DMS79 (cell line): ENCODE measurements at places on chromosomes 3 and 15.

- no peak for DNase-seq
These were observed 22.4 kb upstream of the THUMPD3 start for GRCh38 chr3:9340472-9340902.

GRCh38 chr15:70892002-70892911 lies at the start of the genes LRRC49 and THAP10:
Gene LRRC49, plus strand, starts transcription at chr15:70892826. Its CDS starts 69 bp downstream, at chr15:70892895.
Gene THAP10, minus strand, starts transcription at chr15:70892433. Its CDS starts 161 bp downstream, at chr15:70892272.
- DNase-seq = peak; percentile 91

GRCh38 chr3:177852001-177852807 lies 654.9 kb upstream of the TBL1XR1 start:
- no peak for DNase-seq

DNA sequence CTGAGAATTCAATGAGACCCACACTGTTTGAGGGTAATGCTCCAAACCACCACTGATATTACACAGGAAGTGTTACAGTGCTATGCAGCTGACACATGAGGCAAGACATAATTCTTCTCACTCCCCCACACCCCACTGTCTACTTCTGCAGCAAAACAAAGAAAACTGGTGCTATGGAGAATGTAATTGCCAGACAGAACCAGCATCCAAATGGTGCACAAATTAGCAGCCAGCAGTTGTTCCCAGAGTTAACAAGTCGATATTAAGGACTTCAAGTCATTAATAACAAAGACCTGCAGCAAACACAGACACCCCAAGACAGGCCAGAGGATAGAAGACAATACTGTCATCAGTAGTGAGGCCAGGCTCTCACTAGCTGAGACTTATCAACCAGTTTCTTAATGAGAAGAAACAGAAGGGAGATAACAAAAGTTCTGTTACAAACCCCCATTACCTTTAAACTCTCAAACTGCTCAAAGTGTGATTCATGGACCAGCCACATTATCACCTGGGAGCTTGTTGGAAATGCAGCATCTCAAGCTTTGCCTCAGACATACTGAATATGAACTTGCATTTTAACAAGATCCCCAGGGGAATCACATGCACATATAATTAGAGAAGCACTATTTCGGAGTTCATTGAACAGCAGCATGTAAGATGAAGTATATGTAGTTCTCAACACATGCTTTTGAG lies 58.7 kb upstream of the FNDC3B start:
- no peak for DNase-seq

- no peak for DNase-seq
These were observed 433.1 kb downstream of the EPHB1 start for GRCh38 chr3:135228201-135228600.

- DNase-seq = no peak
These were observed 16.8 kb downstream of the AP4E1 start for GRCh38 chr15:50925281-50925680.

GRCh38 chr3:175456466-175456865 lies 597.3 kb downstream of the NAALADL2 start:
- no peak for DNase-seq

DNA sequence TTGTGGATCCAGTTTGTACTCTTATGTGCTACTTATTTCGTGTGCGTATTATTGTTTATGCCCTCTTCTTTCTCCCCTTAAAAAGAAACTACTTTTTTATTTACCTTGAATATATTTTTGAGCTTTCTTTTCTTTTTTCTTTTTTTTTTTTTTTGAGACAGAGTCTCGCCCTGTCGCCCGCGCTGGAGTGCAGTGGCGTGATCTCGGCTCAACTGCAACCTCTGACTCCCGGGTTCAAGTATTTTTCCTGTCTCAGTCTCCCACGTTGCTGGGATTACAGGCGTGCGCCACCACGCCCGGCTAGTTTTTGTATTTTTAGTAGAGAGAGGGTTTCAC lies 1.5 kb downstream of the SLC25A38 start:
- no peak for DNase-seq

DNA sequence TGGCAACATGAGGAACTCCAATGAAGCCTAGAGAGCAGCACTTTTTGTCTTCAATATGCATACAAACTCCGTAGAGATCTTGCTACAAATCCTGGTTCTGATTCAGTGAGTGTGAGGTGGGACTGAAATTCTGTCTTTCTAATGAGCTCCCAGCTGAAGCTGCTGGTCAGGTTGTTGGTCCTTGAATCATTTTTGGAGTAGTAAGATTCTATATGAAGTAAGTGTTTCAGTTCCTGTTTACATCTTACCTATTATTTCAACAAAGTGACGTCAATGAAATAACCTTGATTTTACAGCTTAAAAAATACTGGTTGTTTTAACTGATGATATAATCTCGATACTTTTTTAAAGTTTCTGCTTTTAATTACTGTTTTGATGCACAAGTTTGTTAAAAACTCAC lies 33.9 kb downstream of the SHQ1 start:
- DNase-seq = no peak

DNA sequence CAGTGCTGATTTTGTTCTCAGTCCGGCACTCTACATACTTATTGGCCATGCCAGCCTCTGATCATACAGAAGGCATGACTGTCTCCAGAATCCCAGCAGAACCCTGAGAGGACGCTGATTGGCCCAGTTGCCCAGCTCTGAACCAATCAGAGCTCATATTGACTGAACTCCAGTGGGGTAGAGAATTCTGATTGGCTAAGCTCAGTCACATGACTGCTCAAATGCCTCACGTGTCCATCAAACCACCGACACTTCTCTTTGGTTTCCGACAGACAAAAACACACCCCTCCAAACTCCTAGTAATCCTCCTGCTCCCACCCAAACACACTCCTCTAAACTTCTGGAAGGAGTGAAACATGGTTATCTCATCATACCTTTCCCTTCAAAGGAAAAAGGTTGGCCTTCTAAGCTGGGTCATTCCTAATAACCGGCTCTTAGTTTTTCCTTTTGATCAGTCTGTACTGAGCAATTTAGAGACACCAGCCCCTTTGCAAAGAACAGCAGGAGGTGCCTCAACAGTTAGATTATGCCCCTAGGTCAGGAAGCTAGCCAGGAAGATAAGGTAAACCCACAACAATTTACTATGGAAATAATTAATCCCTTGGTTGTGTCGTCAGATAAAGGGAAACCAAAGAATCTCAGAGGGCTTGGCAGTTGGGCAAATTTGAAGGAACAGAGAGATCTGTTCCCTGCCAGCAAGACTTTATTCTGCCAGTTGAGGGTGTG lies 187.8 kb downstream of the TLE3 start:
- DNase-seq = no peak

GRCh38 chr3:115525731-115526130 lies 97.6 kb upstream of the GAP43 start:
- DNase-seq = no peak

GRCh38 chr3:127067116-127067910 lies 84.4 kb downstream of the PLXNA1 start:
- no peak for DNase-seq

- DNase-seq = no peak
These were observed 22.9 kb downstream of the MAP2K1 start for GRCh38 chr15:66409565-66410108.

- DNase-seq = no peak
These were observed 129.8 kb downstream of the NR1I2 start for GRCh38 chr3:119911748-119912147.

- DNase-seq = peak; percentile 21
These were observed 1028.7 kb downstream of the NTRK3 start for GRCh38 chr15:87227846-87228245.
